A549 (cell line): ENCODE measurements at places on chromosomes 5 and 9. TPM values are rescaled to one million over a fixed set of nuclear protein-coding genes. Genes with fewer than 3 reads are reported as not detected.

DNA sequence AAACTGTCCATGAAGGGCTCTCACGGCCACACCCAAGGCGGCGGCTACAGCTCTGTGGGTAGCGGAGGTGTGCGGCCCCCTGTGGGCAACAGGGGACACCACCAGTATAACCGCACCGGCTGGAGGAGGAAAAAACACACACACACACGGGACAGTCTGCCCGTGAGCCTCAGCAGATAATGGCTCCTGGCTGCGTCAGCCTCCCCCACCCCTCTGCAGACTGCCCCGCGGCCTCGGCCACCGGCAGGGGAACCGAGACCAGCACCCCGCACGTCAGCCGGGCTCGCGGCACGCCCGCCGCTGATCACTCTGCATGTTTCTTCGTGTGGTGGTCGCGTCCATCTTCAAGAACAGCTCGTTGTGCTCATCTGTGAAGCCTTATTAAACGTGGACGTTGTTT lies 41.5 kb downstream of the TENT4A start:
- DNase-seq = no peak

The SLC34A3 gene
- 0.04 to 0.05 TPM (median 0.05 TPM) in 3 replicates for polyA plus RNA-seq

- peak; percentile 73 for DNase-seq
Measured at GRCh38 chr9:38017149-38017884, 51.7 kb downstream of the SHB start.

The KCNMB1 gene
- polyA plus RNA-seq = not detected in 3 replicates

DNA sequence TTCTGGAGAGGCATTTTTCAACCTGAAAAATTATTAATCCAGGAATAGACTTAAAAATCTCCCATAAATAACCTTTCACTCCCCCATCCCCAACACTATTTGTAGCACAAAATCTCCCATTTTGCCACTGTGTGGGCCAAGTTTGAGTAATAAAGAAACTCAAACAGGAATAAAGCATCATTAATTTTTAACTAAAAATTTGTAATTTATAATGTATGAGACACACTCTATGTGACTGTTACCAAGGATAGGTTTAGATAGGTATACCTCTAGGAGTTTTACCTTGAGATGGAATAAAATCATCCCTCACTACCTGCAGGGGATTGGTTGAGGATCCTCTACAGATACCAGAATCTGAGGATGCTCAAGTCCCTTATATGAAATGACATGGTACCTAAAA lies 30.1 kb downstream of the CHD1 start:
- DNase-seq = no peak

DNA sequence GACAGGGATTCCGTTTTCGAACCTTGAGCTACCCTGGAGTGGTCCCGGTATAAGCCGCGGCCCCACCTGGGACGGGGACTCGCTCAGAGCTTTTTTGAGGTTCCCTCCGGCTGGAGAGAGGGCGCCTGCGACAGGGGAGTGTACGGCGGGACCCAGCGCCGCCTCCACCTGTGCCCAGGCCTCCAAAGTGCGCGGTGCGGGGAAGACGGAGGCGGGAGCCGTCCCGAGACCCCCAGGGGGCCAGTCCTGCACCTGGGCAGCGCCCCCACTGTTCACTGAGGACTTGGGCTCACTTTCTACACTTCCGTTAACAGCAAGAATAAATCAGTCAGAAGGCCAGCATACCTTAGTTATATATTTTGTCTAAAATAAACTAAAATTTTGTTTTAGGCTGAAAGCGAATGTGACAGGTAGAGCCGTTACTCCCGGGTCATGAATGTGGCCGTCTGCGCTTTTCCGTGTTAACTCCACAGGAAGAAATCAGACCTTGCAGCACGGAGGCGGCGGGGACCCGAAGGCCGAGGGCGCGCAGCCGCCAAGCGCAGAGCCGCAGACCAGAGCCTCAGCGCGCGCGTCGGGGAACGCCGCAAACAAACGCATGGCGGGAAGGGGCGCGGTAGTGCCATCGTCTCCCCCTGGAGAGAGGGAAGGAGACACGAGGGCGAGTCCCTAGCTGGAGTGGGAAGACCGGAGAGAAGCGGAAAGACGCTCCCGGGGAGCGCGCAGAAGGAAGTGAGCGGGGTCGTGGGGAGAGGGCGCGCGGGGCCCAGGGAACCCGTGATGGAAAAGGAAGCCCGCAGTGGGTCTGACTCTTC lies 14.1 kb downstream of the TRIM7 start:
- peak; percentile 66 for DNase-seq

GRCh38 chr5:143207563-143208364 lies 195.7 kb downstream of the NR3C1 start:
- DNase-seq = no peak

GRCh38 chr5:60248901-60249300 lies 355.4 kb upstream of the PDE4D start:
- no peak for DNase-seq

The CAVIN4 gene
- polyA plus RNA-seq = 0.62 to 0.86 TPM (median 0.79 TPM) in 3 replicates

The ATOSB gene
- 10.8 to 14.0 TPM (median 11.6 TPM) in 3 replicates for polyA plus RNA-seq

GRCh38 chr5:164747371-164747770 lies 1242.0 kb downstream of the MAT2B start:
- DNase-seq = no peak

GRCh38 chr5:119752921-119753886 lies 123.8 kb downstream of the FAM170A start:
- no peak for DNase-seq

The CTNND2 gene
- not detected in 3 replicates for polyA plus RNA-seq

DNA sequence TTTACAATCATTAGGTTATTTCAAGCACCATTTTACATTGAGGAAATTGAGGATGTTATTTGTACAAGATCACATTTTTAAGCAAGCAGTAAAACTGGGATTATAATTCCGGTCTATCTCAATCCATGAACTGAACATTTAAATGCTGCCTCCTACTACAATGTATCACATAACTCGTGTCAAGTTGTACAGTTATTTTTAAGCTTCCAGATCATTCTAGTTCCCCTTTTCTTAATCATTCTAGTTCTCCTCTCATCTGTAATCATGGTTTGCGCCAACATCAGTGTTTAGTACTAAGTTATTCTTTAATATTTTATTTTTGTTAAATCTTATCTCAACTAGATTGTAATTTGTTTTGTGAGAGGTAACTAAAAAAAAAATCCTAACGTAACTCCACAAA lies 2.4 kb upstream of the UHRF2 start:
- no peak for DNase-seq

DNA sequence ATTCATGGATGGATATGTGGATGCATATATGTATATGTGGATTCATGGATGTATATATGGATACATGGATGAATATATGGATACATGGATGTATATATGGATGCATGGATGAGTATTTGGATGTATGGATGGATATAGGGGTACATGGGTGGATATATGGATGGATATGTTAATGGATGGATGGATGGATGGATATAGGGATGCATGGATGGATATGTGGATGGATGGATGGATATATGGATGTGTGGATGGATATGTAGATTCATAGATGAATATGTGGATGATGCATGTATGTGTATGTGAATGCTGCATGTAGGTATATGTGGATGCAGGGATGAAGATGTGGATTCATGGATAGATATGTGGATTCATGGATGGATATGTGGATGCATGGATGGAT lies 53.4 kb upstream of the SYNPO start:
- DNase-seq = no peak

The C5orf63 gene
- 4.1 to 5.4 TPM (median 4.6 TPM) in 3 replicates for polyA plus RNA-seq

DNA sequence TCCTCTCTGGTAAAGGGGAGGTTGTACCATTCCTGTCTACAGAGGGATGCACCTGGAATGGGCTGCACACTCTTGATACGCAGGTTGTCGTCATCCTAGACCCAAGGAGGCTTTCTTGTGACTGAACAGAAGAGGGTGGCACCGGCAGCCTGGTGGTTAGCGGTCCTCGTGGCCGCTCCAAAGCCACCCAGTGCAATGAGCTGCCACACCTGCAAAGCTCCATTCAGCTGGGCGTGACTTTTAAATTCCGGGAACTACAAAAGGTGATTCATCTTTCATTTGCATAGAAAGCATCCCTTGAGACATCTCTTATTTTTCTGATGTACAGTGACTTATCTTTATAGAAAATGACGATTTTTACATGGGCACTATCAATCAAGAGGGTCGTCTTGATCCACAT lies 286.1 kb upstream of the IRX1 start:
- no peak for DNase-seq

The CD180 gene
- polyA plus RNA-seq = 0.01 TPM in 1 of 3 replicates, not detected in the others

GRCh38 chr5:123599171-123599570 lies 87.2 kb downstream of the CSNK1G3 start:
- no peak for DNase-seq

GRCh38 chr5:1333986-1334385 lies 10.9 kb downstream of the CLPTM1L start:
- no peak for DNase-seq

DNA sequence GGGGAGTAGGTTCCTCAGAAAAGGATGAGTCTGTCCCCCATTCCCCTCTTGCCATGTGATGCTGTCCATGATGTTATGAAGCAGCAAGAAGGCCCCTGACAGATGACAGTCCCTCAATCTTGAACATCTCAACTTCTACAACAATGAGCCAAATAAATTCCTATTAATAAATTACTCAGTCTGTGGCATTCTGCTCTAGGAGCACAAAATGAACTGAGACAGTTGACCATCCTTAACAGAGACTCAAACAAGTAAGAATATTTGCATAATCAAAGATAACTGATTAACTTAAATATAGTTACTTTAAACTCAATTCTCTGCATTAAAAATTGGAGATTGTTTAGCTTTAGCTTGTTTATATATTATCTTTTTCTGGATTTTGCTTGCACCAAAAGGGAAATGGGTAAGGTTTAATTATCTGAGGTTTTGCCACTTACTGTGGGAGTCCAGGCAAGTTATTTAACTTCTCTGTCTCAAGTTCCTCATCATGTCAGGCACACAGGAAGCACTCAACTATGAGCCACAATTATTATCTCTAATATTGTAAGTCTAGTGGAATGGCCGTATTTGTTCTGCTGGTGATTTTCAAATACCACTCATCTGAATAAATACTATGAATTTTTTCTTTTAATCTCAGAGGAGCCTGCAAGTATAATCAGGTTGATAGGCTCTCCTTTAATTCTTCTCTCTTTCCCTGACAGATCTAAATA lies 162.9 kb downstream of the TSSK1B start:
- DNase-seq = no peak

The AMBP gene
- polyA plus RNA-seq = 6.1 to 9.2 TPM (median 6.8 TPM) in 3 replicates

The UBE2QL1 gene
- 0.04 to 0.07 TPM in 2 of 3 replicates, not detected in the other for polyA plus RNA-seq

The NR2F1 gene
- polyA plus RNA-seq = 4.9 to 6.3 TPM (median 5.2 TPM) in 3 replicates

- no peak for DNase-seq
Measured at GRCh38 chr9:105313238-105313637, 68.8 kb downstream of the SLC44A1 start.

DNA sequence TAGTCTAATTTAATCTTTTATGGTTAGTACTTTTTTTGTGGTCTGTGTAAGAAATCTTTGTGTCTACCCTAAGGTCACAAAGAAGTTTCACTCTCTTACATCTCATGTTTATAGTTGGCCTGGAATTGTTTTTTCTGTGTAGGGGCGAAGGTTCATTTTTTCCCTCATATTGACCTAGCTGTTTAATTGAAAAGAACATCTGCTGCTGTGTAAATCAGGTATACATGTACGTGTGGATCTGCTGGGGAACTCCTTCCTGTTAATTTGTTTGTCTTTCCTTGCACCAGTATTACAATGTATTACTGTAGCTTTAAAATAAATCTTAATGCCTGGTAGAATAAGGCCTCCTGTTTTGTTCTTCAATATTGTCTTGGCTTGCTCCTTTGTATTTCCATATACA lies 37.8 kb downstream of the EXOSC2 start:
- no peak for DNase-seq

The FRMPD1 gene
- polyA plus RNA-seq = 0.03 TPM in 1 of 3 replicates, not detected in the others

DNA sequence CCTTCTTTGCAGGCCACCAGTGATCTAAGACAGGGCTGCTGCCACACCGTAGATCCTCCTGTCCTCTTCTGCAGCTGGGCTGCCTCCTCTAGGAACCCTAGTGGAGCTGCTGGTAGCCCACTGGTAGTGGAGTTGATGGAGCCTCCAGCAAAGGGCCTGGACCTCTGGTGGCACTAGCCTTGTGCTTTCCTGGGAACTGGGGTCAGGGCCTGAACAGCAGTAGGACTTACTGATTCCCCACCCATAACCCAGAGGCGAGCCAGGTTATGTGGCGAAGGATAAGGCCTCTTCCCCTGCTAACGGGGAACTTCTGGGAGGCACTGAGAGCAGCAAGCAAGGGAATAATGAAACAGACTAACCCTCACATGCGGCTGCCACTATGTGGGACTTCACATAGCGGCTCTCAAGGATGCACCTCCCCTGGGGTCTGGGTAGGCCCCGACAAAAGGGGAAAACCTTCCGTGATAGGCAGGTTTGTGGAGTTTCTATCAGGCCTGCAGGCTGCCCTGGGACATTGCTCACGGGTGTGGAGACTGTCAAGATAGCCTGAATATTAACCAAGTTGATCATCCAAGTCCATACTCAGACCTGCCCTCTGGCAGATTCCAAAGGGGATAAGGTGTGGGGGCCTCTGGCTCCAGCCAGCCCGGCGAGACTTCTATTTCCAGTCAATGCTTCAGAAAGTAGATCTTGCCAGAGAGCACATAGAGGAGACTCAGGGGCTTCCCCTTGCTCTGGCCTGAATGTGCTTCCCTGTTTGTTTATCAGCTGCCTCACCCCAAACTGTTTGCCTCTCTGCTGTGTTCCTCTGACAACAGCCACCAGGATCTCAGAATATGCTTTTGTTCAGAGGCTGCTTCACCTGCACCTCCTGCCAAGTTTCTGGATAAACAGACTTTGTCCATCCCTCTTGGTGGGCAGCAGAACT lies 7.4 kb downstream of the SLC22A4 start:
- peak; percentile 43 for DNase-seq

DNA sequence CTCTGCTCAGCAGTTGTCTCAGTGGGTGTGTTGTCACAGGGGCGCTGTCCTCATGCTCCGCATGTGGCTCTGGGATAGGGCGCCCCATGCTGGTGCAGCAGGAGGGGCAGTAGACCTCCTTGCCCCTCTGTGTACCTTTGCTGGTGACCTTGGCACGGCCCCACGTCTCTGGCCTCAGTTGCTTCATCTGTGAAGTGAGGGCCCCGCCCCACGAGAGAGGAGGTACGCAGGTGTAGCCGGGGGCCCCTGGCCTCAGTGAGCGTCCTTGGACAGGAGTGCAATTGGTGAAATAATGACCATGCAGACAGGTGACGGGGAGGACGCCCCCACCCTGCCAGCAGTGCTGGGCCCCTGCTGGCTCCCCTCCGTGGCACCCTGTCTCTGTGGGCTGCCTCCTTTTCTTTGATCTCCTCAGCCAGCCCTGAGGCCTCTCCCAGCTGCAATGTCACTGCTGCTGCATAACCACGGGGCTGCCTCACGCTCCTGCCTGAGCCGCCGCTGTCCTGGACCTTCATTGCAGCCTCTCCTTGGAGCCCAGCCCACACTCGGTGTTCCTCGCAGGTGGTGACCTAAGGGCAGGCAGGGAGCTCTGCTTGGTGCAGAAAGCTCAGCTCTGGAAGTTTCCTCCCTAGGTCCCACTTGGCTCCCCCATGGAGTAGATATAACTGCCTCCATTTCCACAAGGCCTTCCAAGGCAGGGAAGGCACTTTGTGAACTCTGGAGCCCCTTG lies 57.3 kb downstream of the PHF2 start:
- no peak for DNase-seq

The CORO2A gene
- 0.42 to 0.50 TPM (median 0.49 TPM) in 3 replicates for polyA plus RNA-seq

- DNase-seq = no peak
Measured at GRCh38 chr5:115532517-115532916, 12.1 kb downstream of the FEM1C start.

- DNase-seq = no peak
Measured at GRCh38 chr9:95116002-95116807, 201.3 kb downstream of the FANCC start.
